Sciatic nerve (tissue), 2 donors: ENCODE measurements at places on chromosomes 16 and 17. TPM values are rescaled to one million over a fixed set of nuclear protein-coding genes. Genes with fewer than 3 reads are reported as not detected.

GRCh38 chr17:979212-979538 is 401 bp downstream of the NXN start:
- peak; percentile 67 for DNase-seq

DNA sequence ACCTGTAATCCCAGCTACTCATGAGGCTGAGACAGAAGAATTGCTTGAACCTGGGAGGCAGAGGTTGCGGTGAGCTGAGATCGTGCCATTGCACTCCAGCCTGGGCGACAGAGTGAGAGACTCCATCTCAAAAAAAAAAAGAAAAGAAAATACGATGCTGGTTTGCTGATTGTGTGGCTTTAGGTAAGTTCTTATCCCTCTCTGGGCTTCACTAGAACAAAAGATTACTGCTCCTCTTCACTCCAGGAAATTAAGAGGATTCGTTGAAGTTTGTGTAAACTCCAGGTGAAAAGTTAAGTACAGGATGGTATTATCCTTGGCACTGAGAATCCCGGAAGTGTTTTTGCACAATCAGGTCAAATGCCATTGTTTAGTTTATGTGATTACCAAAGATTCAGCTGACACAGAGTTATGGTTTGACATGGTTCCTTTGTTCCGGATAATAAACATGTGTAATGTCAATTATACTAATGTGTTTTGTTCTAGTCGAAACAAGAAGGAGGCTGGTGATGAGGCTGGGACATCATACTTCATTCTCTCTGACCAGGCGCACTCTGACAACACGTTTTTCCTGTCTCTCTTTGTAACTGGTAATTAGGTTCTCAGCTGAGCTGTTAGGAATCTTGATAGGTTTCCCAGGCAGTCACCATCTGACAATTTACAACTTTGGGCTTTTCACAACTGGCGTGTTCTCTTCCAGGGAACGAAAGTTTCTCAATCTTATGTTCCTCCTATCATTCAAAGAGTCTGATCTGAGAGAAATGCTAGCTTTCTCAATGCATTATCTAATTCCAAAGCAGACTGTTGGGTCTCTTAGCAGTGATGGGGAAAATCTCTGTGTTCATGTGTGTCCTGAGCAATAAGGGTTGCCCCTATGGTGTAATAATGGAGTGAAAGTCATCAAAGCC is 10.8 kb upstream of the TAOK1 start:
- no peak for DNase-seq

DNA sequence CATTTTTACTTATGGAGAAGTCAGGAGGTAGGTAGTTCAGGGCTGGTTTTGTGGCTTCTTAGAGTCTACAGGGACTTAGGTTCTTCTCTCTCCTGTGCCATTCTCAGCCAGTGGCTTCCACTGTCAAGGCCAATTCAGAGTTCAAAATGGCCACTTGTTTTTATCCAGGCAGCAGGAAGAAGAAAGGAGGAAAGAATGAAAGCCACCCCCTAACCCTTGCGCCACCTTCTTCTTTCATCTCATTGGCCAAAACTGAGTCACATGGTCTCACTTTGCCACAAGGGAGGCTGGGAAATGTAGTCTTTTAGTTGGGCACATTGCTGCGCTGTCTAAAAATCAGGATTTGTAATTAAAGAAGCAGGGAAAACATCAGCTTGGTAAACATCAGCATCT is 60.8 kb upstream of the MED9 start:
- DNase-seq: no peak

DNA sequence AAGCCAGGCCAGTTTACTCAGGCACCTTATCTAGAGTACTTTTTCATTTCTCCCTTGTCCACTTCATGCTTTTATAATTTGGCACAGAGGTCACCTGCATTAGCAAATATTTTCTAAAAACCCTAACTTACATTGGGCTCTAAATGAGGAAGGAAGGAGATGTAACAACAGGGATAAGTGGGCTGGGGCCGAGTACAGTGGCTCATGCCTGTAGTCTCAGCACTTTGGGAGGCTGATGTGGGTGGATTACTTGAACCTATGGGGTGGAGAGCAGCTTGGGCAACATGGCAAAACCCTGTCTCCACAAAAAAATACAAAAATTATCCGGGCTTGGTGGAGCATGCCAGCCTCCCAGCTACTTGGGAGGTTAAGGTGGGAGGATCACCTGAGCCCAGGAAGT is 55.9 kb downstream of the TMEM100 start:
- DNase-seq: no peak

- no peak for DNase-seq
Observed at GRCh38 chr17:79778504-79779083, 646 bp downstream of the CBX2 start.

DNA sequence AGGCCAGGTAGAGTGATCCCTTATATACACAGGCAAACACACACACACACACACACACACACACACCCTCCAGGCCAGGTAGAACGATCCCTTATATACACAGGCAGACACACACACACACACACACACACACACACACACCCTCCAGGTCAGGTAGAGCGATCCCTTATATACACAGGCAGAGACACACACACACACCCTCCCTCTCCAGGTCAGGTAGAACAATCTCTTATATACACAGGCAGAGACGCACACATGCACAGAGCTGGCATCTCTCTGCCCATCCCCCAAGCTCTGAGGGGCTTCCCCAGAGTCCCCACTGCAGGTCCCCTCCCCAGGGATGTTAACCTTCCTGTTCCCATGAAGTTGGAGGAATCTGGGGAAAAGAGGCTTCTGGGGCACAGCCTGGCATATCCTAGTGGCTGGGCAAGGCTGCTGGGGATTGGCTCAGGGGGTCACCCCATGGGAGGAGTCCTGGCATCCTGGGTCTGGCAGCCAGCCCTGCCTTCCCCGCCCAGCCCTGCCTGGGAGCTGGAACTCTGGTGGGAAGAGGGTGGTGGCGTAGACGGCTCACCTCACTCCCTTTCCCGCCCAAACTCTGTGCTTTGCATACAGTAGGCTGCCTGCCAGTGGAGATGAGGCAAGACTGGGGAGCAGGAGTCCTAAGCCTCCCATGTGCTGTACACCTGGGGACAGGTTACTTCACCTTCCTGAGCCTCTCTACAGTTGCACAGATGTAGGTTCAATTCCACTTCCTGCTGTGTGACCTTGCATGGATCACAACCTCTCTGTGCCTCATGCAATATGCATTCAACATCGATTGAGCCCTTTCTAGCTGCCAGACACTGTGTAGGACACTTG is 41.8 kb downstream of the TEKT5 start:
- DNase-seq: no peak

- no peak for DNase-seq
Observed at GRCh38 chr17:47879028-47879585, 16.9 kb upstream of the SP2 start.

DNA sequence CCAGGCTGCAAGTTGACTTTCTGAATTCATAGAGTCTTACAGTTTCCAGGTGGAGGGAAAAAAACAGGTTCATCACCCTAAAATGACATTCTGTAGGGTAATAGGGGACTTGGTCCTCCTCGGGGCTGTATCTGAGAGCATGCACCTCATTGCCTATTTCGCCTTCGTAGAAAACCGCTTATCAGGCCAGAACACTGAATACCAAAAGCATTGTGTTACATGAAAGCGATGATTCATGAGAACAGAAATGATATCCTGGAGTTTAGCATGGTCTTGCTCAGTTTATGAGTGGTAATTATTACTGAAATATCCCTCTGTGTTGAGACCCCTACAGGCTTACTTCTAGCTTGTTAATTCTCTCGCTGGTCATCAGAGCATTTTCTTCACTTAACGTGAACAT is 61.4 kb upstream of the ARHGAP44 start:
- DNase-seq: no peak

- DNase-seq: no peak
Observed at GRCh38 chr17:55986817-55987216, 166.5 kb upstream of the ANKFN1 start.

DNA sequence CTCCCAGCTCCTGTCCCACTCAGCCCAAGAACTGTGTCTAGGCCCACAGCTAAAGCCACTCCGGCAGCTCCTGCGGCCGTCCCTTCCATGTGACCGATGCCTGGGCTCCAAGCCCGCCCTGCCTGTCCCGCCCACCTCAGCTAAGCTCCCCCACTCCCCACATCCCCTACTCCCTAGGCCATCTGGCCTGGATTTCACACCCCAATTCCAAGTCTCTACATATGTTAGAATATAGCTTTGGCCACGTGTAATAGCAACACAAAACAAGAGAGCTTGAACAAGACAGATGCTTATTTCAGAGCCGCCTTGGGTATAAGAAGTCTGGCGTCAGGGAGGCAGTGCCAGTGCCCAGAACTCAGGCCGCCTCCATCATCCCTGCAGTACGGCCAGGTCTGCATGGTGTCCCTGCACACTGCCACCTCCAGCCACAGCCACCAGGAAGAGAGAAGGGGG is 30.0 kb upstream of the USP22 start:
- no peak for DNase-seq

DNA sequence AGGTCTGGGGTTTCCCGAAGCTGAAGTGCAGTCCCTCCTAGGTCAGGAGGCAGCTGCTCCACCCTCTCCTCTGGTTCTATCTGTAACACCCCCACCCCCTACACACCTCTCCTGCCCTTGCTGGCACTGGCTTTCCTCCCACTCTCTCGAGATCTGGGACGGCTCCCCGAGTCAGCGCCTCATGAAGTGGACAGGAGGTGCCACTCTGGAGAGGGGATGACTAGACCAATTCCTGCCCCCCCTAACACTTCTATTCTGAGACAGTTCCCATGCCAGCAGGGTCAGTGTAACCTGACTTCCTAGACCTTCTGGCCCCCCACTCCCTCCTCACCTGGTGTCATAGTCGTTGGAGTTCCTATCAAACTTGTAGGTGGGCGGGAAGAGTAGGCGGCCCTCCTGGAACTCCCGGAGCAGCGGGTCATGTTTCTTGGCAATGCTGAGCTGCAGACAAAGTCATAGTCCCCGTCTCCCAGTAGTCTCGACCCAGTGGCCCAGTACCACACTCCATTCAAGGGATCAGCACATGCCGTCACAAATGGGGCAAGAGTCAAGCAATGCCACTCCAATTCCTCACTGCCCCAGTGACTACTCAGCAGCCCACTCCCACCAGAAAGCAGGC is 9.7 kb downstream of the INPP5K start:
- DNase-seq: no peak

DNA sequence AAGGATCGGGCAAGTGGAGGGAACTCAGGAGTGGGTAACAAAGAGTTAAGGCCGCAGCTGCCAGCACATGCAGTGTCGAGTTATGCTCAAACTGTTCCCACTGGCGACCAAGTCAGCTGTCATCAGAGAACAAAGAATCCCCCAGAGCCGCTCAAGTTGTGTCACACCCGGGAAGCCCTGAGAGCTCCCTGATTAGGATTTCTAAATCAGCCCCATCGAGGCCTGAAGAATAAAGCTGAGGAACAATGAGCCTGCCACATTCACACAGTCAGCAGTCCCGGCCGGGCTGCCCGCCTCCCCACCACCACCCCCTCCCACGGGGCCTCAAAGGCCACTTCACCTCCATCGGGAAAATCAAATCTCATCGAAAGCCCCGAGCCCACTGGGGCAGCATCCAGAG is 84.5 kb downstream of the SOX9 start:
- no peak for DNase-seq

GRCh38 chr16:6247775-6248174 is 1084.9 kb upstream of the RBFOX1 start:
- DNase-seq: no peak

DNA sequence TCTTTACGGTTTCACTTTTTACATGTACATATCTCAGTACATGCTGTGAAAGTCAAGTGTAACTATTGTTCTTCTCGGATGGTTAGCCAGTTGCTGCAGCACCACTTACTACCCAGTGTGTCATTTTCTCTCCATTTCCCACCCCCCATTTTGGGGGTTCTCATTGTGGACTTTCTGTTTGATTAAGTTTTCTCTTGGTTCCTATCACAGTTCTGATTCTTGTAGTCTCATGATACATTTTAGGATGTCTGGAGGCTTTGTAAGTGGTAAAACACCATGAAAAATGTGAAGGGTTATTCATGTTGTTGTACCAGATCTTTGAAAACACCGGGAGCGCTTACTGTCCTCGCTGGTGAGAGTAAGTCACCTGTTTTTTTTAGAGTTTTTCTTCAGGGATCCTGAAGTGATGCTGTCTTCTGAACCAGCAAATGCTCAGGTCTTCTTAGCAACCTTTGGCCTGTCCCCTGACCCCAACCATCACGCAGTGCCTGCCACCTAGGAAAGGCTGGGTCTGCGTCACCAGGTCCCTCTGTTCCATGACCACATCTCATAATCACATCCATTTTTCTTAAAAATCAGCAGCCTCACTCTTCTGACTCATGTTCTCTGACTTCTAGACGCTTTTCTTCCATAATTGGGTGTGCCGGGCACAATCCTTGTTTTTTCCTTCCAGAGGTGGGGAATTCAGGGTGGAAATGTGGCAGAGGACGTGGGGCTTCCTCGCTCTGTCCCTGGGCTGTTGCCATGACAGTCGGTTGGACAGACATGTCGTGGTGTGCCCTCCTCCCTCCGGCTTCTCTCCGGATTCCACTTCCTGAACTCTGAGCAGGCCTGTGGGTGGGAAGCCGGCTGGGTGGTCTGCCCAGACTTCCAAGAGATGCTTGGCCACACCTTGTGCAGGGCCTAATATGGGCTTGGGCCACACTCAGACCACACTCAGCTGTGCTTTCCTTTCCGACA is 102.6 kb downstream of the NTN1 start:
- no peak for DNase-seq

DNA sequence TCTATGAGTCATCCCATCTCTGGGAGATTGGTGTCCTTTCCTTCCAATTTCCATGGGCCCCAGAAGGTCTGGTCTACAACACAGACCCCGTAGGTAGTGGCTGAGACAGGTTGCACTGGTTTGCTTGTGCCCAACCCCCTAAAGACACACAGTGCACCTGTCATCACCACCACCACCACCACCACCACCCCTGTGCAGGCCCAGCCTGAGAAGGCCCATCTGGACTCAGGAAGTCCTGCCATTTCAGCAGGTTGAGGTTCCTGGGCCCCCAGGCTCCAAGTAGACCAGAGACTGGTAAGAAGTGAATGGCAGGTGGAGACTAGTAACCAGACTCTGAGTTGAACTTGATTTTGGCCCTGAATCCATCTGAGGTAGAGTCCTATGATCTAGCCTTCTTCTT is 25.9 kb upstream of the PHB1 start:
- no peak for DNase-seq

- no peak for DNase-seq
Observed at GRCh38 chr17:9419932-9420453, 155.6 kb downstream of the STX8 start.

DNA sequence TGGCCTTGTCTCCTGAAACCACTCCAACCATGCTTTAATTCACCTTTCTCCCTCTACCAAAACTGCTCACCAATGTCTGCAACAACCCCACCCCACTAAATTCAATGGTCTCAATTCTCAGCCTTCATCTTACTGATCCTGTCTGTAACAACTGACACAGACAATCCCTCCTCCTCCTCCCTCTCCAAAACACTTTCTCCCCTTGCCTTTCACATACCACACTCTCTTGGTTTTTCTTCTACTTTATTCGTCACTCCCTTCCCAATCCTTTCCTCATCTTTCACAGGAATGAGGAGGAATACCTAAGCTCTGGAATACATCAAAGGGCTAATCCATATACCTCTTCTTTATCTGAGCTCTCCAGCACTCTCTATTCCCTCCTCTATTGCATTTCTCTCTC is 65.4 kb downstream of the STH start:
- no peak for DNase-seq

GRCh38 chr17:12549499-12550041 is 116.1 kb upstream of the MYOCD start:
- no peak for DNase-seq

GRCh38 chr17:1625053-1625452 is 3.6 kb downstream of the SLC43A2 start:
- no peak for DNase-seq

The MGAT5B gene
- total RNA-seq: 1.4 TPM

The HEATR9 gene
- 0.27 TPM for total RNA-seq

The EMP2 gene
- 138 TPM for total RNA-seq
